Mesothelial cell of epicardium (in vitro differentiated cells): ENCODE measurements at places on chromosomes 6 and 20. TPM values are rescaled to one million over a fixed set of nuclear protein-coding genes. Genes with fewer than 3 reads are reported as not detected.

Gene KIF6
- total RNA-seq = 1.2 to 1.4 TPM (median 1.3 TPM) in 3 replicates

Gene MMP24
- total RNA-seq = 0.99 to 1.3 TPM (median 1.1 TPM) in 3 replicates

Gene VEGFA
- 181 to 186 TPM (median 185 TPM) in 3 replicates for total RNA-seq

Gene TDRD6
- 0.24 to 0.51 TPM (median 0.43 TPM) in 3 replicates for total RNA-seq

Gene DLK2
- total RNA-seq = 3.5 to 4.7 TPM (median 4.1 TPM) in 3 replicates

Gene NKX2-2
- not detected in 3 replicates for total RNA-seq

Gene ME1
- 9.0 to 9.6 TPM (median 9.4 TPM) in 3 replicates for total RNA-seq

Gene PRRC2A
- total RNA-seq = 273 to 290 TPM (median 288 TPM) in 3 replicates

Gene BANF2
- not detected in 3 replicates for total RNA-seq

GRCh38 chr6:2432292-2432691 is 186.9 kb upstream of the GMDS start:
- DNase-seq = no peak

DNA sequence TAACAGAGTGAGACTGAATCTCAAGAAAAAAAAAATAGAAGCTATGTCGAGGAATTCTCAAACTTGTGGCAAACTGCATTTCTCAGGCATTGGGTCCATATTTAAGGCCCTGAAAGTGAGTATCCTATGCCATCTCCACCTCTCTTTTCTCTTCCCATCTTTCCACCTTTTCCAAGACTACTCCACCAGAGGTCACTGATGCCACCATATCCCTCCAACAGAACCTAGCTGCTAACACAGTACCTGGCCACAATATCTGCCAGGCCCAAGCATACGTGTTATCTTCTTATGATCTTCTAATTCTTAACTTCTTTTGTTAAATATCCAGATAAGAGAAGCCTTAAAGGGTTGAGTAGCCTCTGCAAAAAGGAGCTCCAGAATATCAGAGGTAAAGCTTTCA is 8.2 kb upstream of the ADGRF4 start:
- no peak for DNase-seq

DNA sequence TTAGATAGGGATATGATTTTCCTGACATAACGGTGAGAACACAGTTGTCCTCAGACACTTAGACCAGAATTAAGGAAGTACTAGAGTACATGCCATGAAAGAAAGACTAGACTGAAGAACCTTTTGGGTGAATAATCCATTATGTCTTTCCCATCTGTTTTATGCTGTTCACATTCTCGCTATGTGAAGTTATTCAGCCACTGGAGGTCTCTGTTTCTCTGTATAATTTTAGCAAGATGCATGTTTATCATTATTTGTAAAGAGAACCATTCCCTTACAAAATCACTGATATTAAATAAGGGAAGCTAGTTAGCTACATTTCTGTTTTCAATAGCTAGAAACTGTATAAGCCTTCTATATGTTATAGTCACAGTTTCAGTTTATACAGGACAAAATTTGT is 391.9 kb downstream of the CD109 start:
- no peak for DNase-seq

DNA sequence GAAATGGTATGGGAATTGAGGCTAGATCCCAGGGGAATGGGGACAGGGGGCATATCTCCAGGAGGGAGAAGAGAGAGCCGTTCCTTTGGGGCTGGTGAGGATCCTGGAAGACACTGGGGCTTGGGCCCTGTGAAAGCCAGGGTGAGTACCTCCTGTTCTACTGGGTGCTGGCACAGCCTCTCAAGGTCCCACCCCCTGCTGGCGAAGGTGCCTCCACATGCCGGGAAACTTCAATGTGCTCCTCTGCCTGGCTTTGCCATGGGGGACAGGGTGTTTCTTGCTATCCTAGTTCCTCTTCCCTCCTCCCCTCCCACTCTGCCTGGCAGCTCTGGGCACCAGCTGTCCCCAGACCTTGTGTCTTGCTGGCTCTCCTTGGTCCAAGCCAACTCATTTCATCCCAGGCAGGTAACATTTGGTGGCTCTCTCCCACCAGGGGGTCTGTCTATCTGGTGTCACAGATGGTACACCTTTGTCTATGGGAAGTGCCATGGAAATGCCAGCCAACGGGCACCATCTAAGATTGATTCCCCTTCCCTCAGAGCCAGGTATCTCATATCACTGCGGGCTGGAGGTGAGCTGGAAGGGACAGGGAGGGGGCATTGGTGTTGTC is 56.8 kb downstream of the MDGA1 start:
- DNase-seq = no peak
